ENCODE measurements at places on chromosomes 11 and 22. TPM values are rescaled to one million over a fixed set of nuclear protein-coding genes. Genes with fewer than 3 reads are reported as not detected.

GRCh38 chr11:87473174-87473573 lies 435.4 kb downstream of the TMEM135 start:
- DNase-seq = no peak
- no peak overlapping the region for H3K4me3 ChIP-seq
- H3K36me3 ChIP-seq = no peaks in the 10 kb centered on the region
- H3K27ac ChIP-seq = no peak overlapping the region
- no peaks in the 10 kb centered on the region for H3K27me3 ChIP-seq
- H3K4me1 ChIP-seq = no peaks in the 10 kb centered on the region

DNA sequence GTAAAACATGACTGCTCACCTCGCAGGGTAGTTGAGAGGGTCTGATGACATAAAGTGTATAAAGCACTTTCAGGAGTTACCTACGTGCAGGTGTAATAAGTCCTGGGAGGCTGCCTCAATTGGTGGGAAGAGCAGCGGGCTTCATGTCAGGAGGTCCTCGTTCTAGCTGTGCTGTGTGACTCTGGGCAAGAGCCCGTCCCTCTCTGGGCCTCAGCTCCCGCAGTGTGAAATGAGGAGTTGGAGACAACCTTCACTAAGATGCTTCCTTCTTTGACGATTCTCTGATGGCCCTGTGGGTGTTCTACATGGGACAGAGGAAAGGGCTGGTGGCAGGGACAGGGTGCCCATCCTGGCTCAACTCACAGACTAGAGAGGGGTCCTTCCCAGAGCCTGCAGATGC lies 57.8 kb downstream of the TP53I11 start:
- no peak overlapping the region for H3K4me3 ChIP-seq
- no peak for DNase-seq
- H3K36me3 ChIP-seq = peaks cover 35% of the 10 kb centered on the region
- peaks cover 35% of the 10 kb centered on the region for H3K27me3 ChIP-seq

DNA sequence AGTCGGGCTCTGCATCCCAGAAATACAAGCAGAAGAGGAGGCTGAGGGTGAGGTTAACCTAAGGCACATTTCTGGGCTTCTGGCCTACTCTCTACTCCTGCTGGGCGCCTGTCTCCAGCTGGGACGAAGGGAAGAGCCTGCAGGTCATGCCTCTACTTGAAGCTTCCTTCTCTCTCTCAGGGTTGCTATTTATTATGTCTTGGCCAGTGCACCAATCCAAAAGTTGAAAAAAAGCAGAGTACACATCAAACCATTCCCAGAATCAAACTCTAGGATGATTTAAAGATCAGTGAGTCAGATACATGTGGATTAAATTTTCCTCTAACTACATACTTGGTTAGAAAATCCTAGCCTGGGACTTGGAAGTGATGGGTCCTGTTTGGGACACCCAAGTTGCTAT lies 60.2 kb upstream of the CDON start:
- DNase-seq = no peak
- no peaks in the 10 kb centered on the region for H3K36me3 ChIP-seq
- H3K27ac ChIP-seq = no peak overlapping the region
- peaks cover 4% of the 10 kb centered on the region for H3K4me1 ChIP-seq

DNA sequence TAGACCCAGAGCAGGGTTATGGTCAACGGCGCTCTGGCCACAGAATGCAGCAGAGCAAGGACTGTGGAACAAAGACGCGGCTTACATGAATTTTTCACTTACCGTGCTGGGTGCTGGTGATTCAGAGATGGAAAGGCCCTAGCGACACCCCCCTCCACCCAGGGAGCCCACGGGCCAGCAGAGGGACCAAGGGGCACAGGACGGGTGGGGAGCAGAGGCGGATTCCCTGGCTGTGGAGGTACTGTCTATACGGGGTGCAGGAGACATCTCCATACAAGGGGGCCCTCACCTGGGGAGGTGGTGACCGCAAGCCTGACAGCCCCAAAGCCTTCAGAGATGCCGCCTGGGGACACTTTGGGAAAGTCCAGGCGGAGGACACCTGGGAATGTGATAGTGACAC lies 1.1 kb upstream of the SEPTIN5 start:
- H3K36me3 ChIP-seq = peaks cover 3% of the 10 kb centered on the region
- no peak overlapping the region for H3K27ac ChIP-seq
- peaks cover 2% of the 10 kb centered on the region for H3K4me1 ChIP-seq
- H3K27me3 ChIP-seq = peaks cover 17% of the 10 kb centered on the region
- no peak overlapping the region for H3K4me3 ChIP-seq
- no peak for DNase-seq

The POGLUT3 gene
- total RNA-seq = 12.2 TPM

The SCO2 gene
- total RNA-seq = 1.1 TPM

The GSTT2B gene
- 6.0 TPM for total RNA-seq
